Activated T-helper 1 cell treated with anti-CD3 and anti-CD28 coated beads, Interleukin-2, amount 50 U/mL, for 16 hours (primary cell): ENCODE measurements at places on chromosomes 6 and 20.

DNA sequence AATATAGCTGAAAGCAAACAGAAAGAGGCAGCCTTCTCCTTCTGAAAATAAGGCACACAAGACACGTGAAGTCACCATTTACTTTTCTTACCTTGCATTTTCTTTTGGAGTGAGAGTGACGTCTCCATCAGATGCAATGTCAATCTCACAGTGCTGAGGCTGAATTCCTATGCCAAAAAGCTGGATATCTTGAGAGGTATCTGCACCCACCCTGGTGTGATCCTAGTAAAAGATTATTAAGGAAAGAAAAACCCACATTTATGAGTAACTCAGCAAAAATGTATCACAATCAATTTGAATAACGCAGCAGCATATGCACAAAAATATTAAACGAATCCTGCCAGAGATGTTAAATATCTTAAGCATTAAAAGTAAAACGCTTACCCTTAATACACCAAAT, 121.4 kb upstream of the NUP153 start:
- DNase-seq, result no peak

DNA sequence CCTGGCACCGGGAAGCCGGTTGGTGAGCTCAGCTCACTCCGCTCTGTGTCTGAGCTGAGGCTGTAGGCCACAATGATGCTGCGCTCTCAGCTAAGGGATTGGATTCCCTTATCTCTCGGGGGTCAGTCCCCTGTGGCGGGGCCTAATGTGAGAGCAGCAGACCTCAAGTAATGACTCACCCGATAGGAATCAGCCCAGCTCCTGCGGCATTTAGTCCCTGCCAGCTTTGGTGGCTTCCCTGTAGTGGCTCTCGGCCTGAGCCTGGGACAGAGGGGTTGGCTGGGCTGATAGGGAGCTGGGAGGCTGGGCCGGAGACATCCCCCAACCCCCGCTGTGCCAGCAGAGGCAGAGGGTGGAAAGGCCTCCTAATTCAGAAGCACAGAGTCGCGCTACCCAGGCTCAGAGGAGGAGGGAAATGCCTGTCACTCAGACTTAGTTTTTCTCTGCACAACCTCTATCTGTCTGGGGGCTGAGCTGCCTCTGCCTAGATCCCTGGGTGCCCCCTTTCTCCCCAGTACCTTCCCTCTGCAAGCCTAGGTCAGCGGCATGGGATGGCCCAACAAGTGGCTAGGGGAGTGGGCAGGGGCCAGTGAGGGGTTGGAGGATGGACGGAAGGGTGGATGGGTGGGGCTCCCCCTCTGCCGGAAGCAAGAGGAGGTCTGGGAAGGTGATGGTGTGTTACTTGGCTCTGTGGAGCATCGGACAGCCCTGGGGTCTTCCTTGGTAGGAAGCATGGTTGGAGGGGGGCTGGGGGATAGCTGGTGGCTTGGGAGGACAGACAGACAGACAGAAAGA, 92.2 kb downstream of the CDH22 start:
- DNase-seq, result no peak

DNA sequence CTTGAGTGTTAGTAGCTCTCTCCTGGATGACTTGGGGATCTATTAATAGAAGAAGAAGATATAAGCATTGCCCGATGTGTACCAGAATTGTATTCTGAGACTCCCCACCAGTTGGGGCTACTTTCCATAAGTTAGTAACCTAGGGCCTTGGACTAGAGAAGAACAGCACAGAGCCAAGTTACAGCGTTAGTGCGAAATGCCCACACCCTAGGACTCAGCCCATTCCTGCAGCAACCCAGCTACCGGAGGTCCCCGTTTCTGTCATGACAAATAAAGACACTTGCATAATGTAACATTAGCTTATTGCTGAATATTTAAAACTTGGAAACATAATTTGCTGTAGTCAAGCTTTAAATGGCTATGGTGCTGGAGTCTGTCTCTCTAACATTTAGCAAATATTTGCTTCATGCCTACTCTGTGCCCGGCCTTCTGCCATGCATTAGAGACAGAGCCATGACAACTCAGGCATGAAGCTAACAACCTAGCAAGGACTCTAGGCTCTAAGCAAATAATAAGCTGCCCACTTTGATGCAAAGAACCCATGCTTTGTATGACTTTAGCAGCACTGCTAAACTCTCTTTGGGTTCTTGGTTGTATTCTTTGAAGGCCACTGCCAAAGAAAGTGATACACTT, 103.4 kb upstream of the COL21A1 start:
- no peak for DNase-seq

DNA sequence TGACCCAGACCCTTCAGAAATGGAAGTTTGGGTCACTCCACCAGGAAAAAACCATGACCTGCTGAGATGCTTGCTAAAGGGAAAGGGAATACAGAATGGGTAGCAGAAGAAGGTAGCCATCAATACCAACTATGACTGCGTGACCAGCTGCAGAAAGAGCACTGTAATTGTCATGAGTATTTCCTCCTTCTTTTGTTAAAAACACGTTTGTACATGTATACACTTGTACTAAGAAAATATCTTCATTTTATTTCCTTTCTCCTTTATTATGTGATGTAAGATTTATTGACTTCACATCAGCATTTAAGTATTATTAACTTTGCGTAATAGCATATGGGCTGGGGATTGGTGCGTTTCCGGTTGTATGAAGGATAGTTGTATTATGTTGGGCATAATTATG, 12.6 kb upstream of the MUC21 start:
- no peak for DNase-seq

DNA sequence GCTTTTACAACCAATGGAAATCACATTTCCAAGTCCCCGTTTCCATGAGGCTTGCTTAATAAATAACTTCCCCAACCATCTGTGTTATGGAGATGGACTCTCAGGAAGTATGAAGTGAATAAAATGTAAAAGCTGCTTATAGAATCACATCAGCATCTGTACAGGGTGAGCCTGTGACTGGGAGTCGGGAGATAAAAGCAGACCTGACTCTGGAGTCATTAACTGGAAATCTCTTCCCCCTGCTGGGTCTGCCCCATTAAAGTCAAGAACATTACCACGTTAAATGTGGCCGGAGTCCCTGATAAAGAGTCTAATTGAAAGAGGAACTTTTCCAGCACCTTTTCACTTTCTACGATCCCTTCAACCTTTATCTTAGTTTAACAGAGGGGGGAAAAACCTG, 368.5 kb downstream of the DOK5 start:
- no peak for DNase-seq

DNA sequence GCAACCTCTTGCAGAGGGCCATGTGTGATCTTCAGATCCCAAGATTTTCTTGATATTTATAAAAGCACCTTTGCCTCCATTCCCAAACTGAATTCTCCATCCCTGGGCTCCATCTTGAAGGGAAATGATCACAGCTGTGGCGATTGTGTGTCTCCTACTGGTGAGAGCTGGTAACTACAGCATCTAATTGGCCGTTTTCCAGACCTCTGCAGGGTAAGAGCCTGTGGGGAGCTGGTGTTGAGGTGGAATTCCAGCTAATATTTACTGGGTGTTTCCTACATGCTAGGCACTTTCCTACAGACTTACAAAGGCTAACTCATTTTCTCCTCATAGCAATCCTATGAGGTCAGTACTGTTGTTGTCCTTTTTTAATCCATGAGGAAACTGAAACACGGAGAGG, 59.2 kb upstream of the FNDC1 start:
- DNase-seq, result no peak

- no peak for DNase-seq
Measured at GRCh38 chr20:51914758-51915157, 112.4 kb upstream of the SALL4 start.

DNA sequence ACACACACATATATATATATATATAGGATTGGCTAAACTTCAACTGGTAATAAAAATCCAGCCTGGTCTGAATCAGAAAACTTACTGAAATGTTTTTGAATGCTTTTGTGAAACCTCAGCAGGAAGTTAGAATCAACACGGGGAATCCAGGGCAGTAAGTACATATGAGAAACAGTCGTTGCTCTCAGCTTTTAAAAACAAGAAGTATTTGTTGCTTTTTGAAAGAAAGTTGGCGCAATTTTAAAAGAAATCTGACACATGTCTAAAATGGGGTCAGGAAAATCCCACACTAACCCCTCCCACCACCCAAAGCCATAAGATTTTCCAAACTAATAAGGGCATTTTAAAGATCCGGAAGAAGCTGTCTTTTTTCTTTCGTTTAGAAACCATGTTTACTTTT, 11.5 kb upstream of the CCDC170 start:
- no peak for DNase-seq

GRCh38 chr6:163565140-163565539, 150.6 kb downstream of the QKI start:
- no peak for DNase-seq

DNA sequence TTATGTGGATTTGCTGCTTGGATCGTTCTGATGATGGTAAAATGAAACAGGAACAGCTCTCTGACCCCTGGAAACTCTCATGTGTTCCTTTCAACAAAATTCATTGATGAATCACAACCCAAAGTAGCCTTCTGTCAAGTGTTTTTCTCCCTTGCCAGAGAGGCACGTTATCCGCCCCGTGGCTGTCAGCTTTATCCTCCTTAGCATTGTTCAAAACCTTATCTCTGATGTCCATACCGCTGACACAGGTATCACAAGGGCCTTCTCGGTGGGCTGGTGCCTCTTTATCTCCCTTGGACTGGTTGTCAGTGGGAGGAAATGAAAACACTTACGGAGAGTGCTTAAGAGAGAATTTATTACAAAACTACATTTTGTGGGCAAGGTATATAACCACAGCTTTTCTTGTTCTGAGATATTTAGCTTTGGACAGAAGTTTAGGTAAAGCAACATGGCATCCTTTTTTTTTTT, 84.9 kb downstream of the TIAM2 start:
- no peak for DNase-seq

DNA sequence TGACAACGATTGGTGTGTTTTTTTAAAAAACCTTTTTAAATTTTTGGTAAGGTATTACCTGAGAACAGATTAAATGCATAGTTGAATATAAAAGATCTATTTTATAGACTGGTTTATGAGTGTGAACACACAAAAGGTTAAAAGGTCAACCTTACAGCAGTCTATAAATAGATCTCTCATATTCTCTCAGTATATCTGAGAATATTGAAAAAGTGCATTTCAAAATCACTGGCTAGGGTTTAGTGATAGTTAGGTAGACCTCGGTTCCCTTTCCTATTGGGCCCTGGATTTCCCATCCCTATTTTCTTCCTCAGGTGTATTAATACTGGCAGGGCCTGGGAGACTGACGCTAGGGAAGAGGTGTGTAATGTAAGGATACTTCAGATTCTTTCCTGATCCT, 723 bp upstream of the ZNF451 start:
- no peak for DNase-seq
